ENCODE measurements at places on chromosomes 6 and 20.

DNA sequence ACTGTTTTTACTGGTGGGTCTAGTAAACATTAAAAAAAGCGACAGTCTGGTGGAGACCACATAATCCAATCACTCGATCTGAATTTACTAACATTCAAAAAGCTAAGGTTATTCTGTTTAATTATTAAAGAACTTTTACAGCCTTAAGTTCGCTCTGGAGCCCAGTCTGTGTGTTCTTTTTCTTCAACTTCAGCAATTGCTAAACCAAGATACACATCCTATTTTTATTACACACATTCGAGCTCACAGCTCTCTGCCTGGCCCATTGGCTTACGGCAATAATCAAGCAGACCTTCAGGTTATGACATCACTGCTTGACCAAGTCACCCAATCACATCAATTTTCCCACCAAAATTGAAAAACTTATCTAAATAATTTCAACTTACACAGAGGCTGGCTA, 57.4 kb upstream of the PRSS16 start:
- DNase-seq: no peak

DNA sequence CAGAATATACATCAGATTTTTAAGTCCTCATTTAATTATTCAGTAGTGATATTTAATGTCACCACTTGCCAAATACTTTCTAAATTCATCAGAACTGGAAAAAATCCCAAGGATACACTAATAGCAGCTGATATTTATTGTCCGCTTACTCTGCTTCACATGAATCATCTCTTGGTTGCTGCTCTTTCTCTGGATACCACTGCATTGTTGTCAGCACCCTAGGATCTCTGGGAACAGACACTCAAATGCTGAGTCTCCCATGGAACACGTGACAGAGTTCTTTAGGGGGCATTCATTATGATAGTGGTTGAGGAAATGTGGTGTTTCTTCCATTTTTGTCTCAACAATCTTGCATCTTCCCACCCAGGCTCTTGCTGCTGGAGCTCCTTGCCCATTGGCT, 318.0 kb downstream of the RFPL4B start:
- DNase-seq: no peak

GRCh38 chr6:6312901-6313441, 7.5 kb downstream of the F13A1 start:
- DNase-seq: no peak

- DNase-seq: no peak
Measured at GRCh38 chr6:137746264-137746663, 120.8 kb upstream of the TNFAIP3 start.

- no peak for DNase-seq
Measured at GRCh38 chr6:126182650-126183311, 157.1 kb upstream of the CENPW start.

GRCh38 chr20:51470907-51471411, 71.6 kb downstream of the NFATC2 start:
- no peak for DNase-seq

GRCh38 chr6:11711003-11711983, 67.3 kb downstream of the ADTRP start:
- no peak for DNase-seq

DNA sequence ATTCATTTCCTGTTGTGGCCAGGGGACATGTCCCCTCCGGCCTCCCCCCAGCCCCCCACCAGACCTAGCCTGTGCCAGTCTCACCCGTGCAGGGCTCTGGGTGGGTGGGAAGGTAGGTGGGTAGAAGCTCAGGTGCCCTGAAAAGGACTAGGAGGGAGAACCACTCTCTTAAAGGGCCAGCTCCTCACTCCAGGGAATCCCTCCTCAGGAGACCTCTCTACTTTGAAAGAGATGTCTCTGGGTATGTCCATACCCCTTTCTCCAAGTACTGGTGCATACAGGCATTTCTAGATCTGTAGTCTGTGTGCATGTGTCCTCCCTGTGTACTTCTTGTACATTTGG, 60.8 kb upstream of the EPB41L1 start:
- no peak for DNase-seq

GRCh38 chr6:52994031-52994838, 849 bp downstream of the GSTA4 start:
- no peak for DNase-seq

DNA sequence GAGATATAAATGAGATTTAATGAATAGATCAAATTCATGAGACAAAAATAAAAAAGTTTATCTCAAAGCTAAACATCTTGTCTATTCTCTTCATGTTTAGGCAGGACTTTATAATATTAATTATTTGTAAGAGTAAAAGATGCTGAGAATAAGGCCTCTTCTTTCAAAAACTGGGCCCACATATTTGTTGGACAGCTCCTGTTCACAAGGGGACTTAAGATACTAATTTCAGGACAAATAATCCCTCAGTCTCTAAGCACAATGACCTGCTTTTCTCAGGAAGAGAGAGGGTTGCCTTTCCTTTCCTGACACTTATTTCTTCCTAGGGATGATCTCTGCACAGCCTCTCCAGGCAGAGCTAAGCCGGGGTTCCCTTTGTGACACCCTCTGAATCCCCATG, 43.3 kb downstream of the NOX3 start:
- no peak for DNase-seq

DNA sequence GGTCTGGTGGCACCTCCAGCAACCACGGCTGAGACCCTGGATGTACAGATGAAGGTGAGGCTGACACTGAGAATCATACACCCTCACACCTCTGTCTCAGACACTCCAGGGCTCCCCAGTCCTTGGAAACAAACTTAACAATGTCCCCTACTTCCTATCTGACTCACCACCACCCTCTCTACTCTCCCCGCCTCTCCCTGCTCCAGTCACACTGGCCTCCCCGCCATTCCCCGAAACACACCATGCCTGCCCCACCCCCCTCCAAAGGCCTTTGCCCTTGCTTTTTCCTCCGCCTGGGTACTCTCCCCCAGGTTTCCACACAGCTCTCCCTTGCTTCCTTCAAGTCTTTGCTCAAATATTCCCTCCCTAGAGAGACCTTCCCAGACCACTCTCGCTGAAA, 16.3 kb downstream of the BPI start:
- no peak for DNase-seq

GRCh38 chr20:43959920-43960227, 45.2 kb downstream of the TOX2 start:
- no peak for DNase-seq

GRCh38 chr6:157552081-157552747, 171.2 kb downstream of the ZDHHC14 start:
- no peak for DNase-seq

- DNase-seq: no peak
Measured at GRCh38 chr6:25052181-25052580, 116.4 kb upstream of the RIPOR2 start.

DNA sequence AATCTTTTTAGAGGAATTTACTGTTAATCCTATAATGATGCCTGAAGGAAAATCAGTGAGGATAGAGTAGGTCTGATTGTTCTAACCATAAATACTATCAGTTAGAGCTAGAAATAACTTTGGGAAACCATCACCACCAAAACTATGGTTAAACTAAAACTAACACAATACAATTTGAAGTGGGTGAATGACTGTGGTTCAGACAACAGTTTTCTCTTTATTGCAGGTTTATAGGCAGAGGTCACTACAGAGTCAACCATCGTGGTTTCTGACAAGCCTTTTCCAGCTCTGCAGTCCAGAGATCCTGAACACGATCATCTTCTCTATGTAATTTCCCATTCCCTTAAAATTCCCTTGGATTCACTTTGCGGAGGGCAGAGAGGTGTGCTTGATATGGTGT, 134.3 kb downstream of the IBTK start:
- DNase-seq: no peak

GRCh38 chr6:170224694-170225660, 65.9 kb downstream of the DLL1 start:
- DNase-seq: no peak

- DNase-seq: no peak
Measured at GRCh38 chr6:73180076-73180738, 45.1 kb downstream of the KHDC1L start.

GRCh38 chr6:134469702-134470456, 152.0 kb upstream of the SGK1 start:
- no peak for DNase-seq

DNA sequence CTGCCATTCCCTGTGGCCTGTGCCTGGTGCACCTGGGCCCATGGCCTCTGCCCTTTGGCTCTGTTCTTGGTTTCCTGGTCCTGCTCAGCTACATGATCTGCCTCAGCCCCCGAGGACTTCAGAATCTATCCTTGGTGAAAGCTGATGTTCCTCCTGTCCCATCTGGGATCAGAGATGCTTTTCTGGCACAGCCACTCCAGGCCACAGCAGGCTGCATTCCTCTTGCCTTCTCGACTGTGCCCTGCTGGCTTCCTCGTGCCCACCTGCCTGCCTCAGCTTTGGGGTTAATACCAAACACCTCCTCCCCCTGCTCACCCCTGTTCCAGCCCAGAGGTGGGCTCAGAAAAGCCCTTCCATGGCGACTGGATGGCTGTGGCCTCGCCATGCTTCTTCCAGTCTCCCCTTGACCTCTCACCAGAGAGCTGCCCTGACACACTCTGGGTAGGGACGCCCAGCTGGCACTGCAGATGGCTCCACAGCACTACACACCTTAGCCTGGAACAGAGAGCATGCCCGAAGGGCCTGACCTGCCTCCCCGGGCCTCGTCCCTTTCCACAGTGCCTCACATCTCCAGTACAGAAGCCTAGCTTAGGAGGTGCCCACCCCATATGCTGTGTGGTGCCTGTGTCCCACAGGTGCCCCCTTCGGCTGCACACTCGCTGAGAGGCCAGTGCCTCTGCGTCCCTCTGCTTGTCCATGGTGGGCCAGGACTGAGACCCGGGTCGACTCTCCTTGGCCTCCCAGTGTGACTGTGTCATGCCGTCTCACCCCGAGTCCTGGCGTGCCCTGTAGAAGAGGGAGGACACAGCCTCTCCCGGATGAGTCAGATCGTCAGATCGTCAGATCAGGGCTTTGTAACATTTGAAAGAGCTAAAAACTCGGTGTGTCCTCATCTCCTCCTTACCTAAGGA, 148.8 kb downstream of the DTNBP1 start:
- no peak for DNase-seq

DNA sequence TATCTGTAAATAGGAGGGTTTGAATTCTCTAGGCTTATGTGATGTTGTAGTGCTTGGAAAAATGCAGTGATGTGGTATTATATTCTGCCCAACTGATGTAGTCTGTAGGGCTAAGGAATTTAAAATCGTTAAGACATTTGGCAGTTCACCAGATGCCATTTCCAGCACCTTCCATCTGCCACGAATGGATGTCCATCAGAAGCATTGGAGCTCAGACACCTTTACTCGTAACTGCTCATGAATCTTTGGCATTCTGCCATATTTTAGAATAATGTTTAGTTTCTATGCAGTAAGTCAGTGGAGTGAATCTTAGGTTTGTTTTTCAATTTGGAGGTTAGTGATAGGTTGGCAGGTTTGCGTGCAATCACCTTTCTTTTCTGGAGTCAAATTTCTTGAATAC, 2.4 kb upstream of the SYTL3 start:
- DNase-seq: no peak

DNA sequence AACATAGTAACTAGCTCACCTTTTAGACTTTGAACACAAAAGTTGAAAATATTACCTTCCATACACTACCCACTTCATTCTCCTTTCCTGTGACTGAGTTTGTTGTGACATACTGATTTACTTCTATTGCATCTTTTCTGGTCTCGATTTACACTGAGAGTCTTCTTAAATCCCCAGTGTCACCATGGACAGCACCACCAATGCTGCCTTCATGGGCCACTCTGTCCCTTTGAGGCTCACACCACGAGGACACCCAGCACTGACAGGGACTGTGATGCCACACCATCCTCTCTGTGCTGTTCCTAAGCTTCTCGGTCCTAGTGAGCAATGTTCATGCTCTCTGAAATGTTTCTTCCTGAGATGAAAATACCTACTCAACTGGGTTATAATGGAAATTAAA, 337.1 kb upstream of the IRAK1BP1 start:
- no peak for DNase-seq

GRCh38 chr6:24683297-24684296, 16.7 kb downstream of the ACOT13 start:
- DNase-seq: no peak

DNA sequence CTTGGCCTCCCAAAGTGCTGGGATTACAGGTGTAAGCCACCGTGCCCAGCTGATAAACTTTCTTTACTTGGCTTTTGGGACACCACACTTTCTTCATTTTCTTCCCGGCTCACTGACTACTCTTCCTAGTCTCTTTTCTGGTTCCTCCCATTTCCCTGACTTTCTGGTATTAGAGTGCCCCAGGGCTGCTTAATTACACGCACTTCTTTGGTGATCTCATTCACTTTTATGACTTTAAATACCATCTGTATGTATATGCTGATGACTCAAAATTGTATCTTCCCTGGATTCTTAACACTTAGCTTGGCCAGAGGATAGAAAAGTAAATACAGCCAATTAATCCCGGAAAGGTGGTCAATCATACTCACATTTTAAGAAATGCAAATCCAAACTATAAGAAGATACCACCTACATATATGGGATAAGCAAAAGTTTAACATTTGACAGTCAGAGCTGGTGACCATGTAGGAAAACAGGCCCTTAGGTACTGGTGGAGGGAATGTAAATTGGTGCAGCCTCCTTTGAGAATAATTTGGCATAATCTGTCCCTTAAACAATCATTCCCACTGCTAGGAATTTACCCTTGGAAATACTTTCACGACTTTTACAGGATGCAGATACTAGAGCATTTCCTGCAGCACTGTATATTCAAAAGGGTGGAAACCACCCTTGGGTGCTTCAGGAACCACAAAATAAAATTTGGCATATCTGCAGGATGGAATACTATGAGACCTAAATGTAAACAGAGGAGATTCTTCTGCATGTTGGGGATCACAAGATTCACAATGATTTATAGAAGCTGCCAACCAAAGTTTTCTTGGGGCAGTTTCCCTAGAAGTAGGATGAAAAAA, 9.4 kb upstream of the NANP start:
- peak; percentile 18 for DNase-seq

DNA sequence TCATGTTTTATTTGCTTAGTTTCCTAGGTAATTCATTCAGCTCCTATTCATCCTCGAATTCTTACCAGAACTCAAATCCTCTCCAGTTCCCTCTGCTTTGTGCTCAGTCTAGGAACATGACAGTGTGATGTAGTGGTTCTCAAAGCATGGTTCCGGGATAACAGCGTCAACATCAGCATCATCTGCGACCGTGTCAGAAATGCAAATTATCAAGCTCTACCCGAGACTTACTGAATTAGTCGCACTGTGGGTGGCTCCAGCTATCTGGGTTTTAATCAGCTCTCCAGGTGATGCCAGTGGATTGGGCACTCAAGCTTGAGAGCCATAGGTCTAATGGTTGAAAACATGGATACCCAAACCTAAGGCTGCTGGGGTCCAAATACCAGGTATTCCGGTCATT, 7.7 kb upstream of the STK35 start:
- DNase-seq: no peak

DNA sequence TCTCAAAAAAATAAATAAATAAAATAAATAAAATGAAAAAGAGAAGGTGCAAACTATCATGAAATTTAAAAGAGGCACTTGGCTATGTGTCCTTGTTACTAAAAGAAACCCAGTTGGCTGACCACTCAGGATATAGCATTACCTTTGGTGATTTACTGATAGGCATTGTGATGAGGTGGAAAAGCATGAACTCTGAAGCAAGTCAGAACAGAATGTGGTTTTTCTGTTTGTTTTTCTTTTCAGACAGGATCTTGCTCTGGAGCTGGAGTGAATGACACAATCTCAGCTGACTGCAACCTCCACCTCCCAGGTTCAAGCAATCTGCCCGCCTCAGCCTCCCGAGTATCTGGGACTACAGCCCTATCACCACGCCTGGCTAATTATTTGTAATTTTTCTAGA, 31.9 kb downstream of the ZNF184 start:
- no peak for DNase-seq

Data from T1000 (cell line).